ENCODE measurements at places on chromosomes 3 and 15.
A peak's percentile ranks its signal among the peaks of the same experiment; 100 is the strongest.

DNA sequence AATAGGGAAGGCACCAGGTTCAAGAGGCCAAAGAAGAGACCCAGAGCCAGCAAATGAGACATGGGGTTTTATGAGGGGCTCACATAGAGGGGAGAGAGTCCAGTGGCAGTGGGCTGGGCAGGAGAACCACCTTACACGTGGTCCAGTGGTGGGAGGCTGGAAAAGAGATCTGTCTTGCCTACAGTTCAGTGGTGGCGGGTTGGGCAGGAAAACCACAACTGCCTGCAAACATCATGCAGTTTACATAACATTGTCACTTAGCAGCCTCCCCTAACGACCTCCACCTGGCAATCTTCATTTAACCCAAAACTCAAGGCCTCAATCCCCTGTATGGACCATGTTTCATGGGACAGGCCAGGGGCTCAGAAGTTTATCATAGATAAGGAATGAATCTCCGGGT, 29.1 kb downstream of the CRYGS start:
- peak; percentile 68 for DNase-seq

- no peak for DNase-seq
Observed at GRCh38 chr3:98600412-98601095, 7.1 kb upstream of the CPOX start.

GRCh38 chr3:27721717-27722564, at the start of gene EOMES:
Gene EOMES, minus strand, starts transcription at chr3:27722323. Its CDS starts 29 bp downstream, at chr3:27722294.
- DNase-seq = peak; percentile 79

DNA sequence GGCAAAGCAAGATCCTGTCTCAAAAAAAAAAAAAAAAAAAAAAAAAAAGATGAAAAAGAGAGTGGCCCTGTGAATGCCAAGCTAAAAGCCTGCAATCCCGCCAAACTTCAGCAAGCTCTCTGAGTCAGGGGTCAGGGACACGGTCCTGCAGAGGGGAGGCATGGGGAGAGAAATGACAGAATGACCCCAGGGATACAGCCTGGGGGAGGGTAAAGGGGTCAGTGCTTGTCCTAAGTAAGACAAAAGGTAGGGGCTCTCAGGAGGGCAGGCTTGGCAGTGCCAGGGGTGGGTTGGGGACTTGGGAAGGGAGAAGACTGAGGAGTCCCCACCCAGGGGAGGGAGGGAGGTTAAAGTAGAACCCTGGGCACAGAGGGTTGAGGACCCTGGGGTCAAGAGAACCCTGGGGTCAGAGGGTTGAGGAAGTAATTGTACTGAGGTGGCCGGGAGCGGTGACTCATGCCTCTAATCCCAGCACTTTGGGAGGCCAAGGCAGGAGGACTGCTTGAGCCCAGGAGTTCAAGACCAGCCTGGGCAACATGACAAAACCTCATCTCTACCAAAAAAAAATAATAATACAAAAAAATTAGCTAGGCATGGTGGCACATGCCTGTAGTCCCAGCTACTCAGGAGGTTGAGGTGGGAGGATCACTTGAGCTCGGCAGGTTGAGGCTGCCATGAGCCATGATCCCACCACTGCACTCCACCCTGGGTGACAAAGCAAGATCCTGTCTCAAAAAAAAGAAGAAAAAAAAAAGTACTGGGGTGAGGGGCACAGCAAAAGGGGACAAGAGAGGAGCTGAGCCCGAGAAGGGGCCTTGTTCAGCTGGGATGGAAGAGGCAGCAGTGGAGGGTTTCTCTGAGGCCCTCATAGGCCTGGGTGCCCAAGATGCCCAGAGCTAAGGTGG, 5.2 kb upstream of the SEMA3B start:
- DNase-seq = no peak

DNA sequence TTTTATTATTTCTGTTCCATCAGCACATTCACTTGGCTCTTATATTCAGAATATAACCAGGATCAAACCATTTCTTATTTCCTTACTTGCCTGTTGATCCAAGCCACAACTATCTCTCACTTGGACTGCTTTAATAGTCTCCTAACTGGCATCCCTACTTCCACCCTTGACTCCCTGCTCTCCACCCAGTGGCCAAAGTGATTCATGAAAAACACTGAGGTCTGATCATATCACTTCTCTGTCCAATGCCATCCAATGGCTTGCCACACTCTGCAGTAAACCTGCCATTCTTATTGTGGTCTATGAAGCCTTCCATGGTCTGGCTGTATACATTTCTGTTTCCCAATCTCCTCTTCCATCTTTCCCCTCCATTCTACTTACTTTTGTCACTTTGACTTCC, 576.1 kb downstream of the PDCD6IP start:
- DNase-seq = no peak

DNA sequence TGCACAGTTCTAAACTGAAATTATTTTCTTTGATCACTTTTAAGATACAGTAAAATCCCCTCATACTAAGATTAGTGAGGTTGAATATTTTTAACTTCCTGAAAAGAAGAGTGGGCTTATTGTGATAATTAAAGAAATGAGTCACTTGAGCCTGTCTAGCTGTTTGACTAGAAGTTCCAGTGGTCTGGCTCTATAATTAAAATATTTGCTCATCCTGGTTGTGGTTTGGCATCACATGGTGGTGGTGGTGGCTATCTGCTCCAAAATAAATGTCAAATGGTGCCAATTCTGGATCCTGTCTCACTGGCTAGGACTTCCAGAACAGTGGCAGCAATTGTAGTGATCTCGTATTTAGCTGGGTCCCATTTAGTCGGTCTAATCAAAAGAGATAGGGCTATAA, 8.6 kb upstream of the TEX9 start:
- no peak for DNase-seq

DNA sequence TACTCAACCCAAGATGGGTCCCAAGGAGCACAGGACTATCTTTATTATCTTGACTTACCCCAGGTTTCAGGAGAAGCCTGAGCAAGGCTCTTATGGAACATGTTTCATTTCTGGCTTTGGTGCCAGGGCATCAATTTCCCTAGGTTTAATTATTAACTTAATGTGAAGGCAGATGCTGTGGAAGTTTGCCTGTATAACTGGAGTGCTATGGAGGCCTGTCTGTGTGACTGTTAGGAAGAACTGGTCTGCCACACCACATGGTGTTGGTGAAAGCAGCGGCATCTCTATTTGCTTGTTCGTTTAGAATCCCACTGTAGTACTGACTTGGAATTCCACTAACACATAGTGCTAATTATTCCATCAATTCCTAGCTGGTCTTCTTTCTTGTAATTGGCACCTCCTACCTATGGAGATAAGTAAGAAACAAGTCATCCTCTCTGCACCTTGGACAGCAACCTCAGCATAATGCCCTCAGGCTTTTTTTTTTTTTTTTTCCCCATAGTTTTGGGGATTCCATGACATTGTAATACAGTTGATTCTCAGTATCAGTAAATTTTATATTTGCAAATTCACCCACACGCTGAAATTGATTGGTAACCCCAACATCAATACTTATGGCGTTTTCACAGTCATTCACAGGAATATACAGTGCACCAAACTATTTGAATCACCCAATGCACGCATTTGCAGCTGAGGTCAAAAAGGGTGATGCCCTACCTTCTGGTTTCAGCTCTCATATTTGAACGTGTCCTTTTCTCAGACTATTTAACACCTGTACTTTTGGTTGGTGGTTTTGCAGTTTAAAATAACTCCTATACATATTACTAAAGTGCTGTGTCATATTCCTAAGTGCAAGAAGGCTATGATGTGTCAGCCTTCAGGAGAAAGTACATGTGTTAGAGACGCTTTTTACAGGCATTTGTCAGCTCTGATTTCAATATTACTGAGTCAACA, 772.8 kb upstream of the LMCD1 start:
- no peak for DNase-seq

DNA sequence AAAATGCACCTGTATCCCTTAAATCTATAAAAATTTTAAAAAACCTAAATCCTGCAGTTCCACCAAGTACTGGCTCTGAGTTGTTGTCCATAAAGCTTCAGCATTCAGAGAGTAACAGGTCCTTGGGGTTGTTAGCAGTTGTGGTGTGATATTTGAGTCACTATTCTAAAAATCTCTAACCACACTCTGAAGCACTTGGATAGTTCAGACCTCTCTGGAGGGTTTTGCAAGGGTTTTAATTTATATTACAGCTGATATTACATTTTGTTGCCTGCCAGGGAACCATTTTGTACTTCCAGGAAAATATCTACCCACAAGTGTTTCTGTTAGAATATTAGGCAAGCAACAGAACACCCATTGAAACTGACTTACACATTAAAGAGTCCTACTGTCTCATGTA, 255.6 kb downstream of the TBL1XR1 start:
- no peak for DNase-seq

GRCh38 chr15:74958908-74959585, 2.5 kb upstream of the RPP25 start:
- DNase-seq = no peak

DNA sequence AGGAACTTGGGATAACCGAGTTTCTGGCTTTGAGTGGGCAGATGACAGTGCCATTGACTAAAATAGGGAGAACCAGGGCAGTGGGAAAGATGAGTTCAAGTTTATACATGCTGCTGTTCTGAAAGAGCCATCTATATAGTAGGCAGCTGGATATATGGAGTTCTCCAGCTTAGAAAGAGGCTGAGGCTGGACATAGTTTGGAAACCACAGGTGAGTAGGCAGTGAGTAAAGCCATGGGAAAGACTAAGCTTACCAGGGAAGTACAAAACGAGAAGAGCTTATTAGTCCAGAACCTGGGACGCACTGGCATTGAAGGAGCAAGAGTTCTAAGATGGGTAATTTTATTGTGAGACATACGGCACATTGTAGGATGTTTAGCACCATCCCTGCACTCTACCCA, 54.2 kb downstream of the MSL2 start:
- DNase-seq = no peak

- DNase-seq = no peak
Observed at GRCh38 chr3:193231201-193231600, 9.8 kb upstream of the PLAAT1 start.

- no peak for DNase-seq
Observed at GRCh38 chr3:36663666-36664291, 100.6 kb downstream of the DCLK3 start.

- peak; percentile 57 for DNase-seq
Observed at GRCh38 chr3:131794766-131795388, 239.9 kb downstream of the CPNE4 start.

- DNase-seq = no peak
Observed at GRCh38 chr15:49831206-49831965, 210.5 kb downstream of the DTWD1 start.

DNA sequence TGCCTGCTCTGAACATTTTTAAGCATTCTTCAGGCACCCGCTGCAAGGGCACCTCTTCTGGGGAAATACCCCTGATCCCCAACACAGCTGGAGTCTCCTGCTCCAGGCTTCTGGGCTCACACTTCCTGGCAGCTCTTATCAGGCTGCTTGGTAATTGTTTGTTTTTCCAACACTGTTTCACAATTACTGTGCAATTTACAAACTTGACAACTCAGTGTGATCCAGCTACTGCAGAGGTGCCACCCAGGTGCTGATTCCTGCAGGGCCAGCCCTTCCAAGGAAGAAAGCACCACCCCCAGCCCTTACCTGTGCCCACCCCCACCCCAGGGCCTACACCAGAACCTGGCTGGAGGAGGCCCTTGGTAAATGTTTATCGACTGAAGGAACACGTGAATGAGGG, 66.5 kb downstream of the MAGEF1 start:
- no peak for DNase-seq

GRCh38 chr3:150384296-150385212, 23.5 kb upstream of the TSC22D2 start:
- peak; percentile 99 for DNase-seq

GRCh38 chr15:76678766-76679165, 226.4 kb downstream of the SCAPER start:
- no peak for DNase-seq

GRCh38 chr15:51160484-51160883, 65.8 kb upstream of the TNFAIP8L3 start:
- no peak for DNase-seq

- DNase-seq = no peak
Observed at GRCh38 chr3:53672981-53673380, 173.2 kb downstream of the CHDH start.

GRCh38 chr3:119490153-119490552, 8.2 kb upstream of the TIMMDC1 start:
- DNase-seq = no peak

- no peak for DNase-seq
Observed at GRCh38 chr3:28745916-28746617, 397.4 kb upstream of the AZI2 start.

GRCh38 chr3:63631670-63632069, 20.8 kb upstream of the SNTN start:
- DNase-seq = no peak

DNA sequence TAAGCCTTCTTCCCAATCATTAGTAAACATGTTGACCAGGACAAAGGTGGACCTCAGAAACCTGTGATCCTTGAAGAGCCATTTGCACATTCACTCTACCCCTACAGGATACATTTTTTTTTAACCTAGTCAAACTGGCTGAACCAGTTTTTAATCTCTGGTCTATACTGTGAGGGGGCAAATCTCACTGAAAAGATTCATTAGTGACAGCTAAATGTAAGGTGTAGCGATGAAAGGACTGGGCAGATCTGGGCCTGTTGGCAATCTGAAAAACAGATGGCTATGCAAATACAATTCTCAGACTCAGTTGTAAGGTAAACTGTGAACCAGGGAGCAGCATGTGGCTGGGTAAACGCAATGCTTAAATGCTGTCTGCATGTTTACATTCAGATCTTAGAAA, 75.6 kb upstream of the SNTN start:
- no peak for DNase-seq

- peak; percentile 64 for DNase-seq
Observed at GRCh38 chr3:4340411-4341335, 37.5 kb downstream of the SETMAR start.

- DNase-seq = no peak
Observed at GRCh38 chr3:46271209-46271745, 29.0 kb downstream of the CCR3 start.

DNA sequence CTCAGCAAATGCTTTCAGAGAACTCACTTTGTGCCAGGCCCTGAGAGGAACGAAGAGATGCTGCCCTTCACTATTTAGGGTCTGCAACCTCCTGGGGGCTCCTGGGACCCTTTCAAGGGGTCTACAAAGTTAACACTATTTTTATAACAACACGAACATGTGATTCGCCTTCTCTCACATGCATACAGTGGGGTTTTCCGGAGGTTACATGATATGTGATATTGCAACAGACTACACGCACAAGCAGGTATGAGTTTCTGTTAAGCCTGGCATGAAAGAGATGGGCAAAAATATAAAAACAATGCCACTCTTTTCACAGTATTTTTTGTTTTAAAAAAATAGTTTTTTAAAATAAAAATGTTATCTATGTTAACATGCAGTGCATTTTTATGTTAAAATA, 10.3 kb downstream of the STARD5 start:
- DNase-seq = no peak

GRCh38 chr3:69698728-69699127, 40.5 kb upstream of the MITF start:
- DNase-seq = no peak

GRCh38 chr3:156892701-156893100, 66.5 kb downstream of the LEKR1 start:
- no peak for DNase-seq

DNA sequence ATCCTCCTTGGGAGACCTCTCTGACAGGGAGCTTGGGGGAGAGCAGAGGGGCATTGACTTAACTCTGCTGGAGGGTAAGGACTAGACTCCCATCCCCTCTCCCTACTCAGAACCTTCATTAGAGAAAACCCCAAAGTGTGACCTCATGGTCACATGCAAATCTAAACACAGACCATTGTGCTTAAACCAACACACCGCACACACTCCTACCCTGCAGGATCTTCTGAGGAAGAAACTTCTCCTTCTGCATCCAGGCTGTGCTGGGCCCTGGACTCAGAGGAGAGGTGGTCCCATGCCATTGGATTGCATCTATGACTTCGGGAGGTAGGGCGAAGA, 805 bp upstream of the PARP16 start:
- no peak for DNase-seq

- DNase-seq = no peak
Observed at GRCh38 chr3:172285844-172286243, 162.4 kb downstream of the GHSR start.
